AG09319 (cell line): ENCODE measurements at places on chromosomes 12 and 14.

DNA sequence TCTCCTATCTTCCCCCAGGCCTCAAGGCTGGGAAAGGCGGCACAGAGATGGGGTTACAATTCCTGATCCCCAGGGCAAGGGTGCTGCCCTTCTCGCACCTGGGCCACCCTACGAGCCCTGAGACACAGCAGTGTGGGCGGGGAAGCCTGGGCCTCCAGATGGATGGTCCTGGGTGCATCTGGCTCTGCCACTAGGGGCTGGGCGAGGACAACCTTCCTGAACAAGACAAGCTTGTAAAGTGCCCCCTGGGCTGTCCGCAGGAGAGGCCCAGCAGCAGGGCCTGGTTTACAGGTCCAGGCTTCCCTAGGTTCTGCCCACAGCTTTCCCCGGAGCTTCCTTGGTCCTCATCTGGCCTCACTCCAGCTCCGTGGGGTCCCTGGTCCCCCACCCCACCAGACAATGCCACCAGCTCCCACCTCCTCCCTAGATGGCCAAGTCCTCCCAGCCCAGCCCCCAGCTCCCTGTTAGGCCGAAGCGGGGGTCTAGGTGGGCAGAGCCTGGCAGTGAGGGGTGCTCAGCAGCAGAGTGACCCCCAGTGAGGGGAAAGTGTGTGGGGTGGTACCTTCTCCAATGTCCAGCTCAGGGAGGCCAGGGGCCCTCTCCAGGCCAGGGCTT is 8.9 kb downstream of the ARL6IP4 start:
- DNase-seq = no peak

- DNase-seq = no peak
Observed at GRCh38 chr14:57205938-57206337, 62.8 kb downstream of the EXOC5 start.

GRCh38 chr14:75379246-75379929 is 48.4 kb upstream of the JDP2 start:
- DNase-seq = no peak

DNA sequence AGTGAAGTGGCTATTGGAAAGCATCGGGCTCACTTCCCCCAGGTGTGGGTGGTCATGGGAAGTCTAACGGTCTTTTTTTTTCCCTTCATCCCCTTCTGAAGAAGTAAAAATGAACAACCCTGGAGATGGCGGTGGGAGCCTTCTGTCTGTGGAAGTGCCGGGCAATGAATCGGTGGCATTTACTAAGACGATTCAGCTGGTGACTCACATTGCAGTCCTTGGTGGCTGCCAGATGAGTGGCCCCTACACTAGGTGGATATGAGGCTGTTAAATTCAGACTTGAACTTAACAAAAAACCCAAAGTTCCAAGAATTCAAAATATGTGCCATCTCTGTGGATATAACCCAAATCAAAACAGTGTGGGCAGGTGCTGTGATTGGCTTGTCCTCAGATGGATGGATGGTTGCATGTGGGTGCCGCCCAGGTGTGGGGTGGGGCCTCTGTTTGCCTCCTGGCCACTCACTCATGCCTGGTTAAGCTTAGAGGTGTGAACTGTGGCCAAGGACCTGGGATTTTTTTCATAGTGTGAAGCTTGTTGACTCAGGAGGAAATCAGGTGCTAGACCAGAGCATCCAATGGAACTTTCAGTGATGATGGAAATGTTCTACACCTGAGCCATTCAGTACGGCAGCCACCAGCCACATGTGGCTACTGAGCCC is 176.7 kb upstream of the NOS1 start:
- no peak for DNase-seq

DNA sequence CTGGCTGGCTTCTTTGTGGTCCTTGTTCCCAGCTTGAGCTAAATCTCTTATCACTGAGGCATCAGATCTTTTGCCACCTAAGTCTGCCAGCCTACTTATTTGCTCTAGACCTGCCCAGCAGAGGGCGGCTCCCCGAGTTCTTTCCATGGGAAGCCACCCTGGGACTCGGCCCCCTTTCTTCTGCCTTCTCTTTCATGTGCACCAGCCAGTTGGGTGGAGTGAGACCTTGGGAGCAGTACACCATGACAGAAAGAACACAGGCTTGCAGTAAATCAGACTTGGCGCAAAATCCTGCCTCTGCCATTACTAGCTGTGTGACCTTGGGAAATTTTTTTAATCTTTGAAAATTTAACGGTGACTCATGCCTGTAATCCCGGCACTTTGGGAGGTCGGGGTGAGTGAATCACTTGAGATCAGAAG is 7.4 kb downstream of the SMAGP start:
- peak; percentile 63 for DNase-seq

GRCh38 chr12:16611146-16611545 is 5.2 kb upstream of the LMO3 start:
- DNase-seq = no peak

DNA sequence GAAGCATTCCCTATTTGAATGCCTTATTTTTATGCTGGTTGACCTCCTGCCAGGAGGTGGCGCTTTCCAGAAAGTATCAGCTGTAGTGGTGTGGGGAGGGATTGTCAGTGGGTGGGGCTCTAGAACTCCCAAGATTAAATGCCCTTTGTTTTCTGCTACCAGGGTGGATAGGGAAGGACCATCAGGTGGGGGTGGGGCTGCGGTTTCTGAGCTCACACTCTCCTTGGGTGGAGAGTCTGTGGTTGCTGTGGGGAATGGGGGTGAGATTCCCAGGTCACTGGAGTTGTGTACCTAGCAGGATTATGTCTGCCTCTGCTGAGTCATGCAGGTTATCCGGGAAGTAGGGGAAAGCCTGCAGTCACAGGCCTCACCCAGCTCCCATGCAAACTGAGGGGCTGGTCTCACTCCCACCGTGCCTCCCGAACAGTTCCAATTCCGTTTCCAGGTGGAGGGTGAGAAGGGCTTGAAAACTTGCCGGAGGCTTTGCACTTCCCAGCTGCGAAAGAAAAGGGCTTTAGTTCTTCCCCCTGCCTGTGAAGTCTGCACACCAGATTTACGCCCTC is 68.3 kb downstream of the ALG10B start:
- no peak for DNase-seq

DNA sequence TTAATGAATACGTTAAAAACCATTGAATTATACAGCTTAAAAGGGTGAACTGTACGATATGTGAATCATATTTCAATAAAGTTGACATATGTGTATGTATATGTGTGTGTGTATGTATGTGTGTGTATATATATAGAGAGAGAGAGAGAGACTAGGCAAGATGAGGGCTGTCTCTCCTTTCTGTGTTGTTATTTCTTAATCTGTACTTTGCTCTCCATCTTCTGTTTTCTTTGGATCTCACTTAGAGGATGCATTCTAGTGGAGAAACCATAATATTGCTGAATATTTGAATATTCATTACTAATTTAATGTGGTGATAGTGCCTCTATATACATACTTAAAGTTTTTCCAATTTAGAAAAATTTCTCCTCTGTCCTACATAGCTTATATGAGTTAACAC is 50.5 kb downstream of the PCNX1 start:
- no peak for DNase-seq

GRCh38 chr12:2641207-2641606 is 153.6 kb upstream of the FKBP4 start:
- DNase-seq = no peak

GRCh38 chr12:120473807-120474615 is 4.5 kb upstream of the SRSF9 start:
- DNase-seq = no peak

DNA sequence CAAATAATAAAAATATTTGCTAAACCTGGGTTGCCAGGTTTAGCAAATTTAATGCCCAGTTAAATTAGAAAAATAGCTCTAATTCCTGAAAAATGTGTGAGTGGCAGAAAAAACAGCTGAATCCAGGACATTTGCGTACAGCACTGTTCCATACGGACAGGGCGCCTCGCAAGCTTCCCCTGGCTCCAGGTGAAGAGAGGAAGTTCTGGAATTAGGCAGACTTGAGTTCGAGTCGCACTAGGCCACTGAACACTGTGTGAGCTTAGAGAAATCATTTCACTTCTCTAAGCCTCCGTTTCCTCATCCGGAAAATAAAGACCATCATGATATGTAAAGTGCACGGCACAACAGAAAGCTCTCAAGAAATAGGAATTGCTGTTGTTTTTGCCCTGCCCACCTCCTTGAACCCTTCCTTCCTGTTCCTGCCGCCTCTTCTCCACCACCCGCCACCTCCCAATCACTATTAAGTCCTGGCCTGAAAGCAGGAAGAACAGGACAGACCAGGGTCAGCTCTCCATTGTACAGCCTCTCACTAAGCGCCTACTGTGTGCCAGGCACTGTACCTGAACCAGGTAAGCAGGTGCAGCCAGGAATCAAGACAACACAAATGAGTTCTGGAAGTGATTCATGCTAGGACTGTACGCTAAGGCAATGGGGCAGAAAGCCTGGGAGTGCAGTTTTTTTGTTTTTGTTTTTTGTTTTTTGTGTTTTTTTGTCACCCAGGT is 763 bp upstream of the PHETA1 start:
- DNase-seq = no peak

- DNase-seq = no peak
Observed at GRCh38 chr12:49189731-49190716, 1.1 kb upstream of the TUBA1A start.

DNA sequence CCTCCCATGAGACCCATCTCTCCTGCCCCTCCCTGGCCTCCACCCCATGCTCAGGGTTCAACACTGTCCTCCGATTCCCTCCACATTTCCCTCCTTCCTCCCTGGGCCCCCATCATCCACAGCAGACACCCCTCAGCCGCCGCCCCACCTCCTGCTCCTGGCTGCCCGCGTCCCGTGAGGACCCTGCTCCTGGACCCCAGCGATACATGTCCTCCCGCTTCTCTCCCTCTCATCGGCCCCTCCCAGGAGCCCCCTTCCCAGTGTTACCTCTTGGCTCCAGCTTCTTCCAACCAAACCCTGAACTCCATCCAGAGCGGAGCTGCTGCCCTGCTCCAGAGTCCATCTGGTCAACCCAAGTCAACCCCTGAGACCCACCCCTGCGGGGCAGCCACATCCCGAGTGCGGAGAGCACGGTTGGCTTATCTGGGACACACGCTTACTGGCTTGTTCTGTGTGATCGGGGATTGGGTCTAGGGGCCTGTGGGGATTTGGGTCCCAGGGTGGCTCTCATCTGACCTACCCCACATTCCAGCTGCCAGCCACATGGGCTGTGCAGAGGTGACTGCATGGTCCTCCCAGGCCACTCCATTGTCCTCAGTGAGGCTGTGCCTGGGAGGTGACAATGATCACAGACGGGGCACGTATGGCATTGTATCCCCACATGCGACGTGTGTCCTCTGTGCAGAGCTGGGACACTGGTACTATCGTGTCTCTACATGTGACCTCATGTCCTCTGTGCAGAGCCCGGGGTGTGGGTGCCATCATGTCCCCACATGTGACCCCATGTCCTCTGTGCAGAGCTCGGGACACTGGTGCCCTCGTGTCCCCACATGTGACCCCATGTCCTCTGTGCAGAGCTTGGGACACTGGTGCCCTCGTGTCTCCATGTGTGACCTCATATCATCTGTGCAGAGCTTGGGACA is 333.6 kb downstream of the ADGRD1 start:
- DNase-seq = no peak

DNA sequence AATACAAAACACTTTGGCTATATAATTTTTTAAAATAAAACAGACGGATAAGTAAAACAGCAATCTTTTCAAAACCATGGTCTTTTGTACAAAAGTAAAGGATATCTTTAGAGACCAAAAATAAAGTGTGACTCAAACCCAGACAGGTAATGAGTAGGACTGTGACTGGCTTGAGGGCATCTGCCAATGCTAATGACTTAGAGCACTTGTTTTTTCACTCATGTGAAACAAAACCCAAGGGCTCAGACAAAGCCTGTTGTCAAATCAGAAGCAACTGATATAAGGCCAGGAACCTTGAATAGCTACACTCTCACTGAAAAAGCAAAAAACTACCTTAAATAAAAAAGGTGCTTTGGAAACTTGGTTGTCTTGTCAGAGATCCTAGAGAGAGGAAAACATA is 357.4 kb downstream of the TMEM117 start:
- DNase-seq = no peak

DNA sequence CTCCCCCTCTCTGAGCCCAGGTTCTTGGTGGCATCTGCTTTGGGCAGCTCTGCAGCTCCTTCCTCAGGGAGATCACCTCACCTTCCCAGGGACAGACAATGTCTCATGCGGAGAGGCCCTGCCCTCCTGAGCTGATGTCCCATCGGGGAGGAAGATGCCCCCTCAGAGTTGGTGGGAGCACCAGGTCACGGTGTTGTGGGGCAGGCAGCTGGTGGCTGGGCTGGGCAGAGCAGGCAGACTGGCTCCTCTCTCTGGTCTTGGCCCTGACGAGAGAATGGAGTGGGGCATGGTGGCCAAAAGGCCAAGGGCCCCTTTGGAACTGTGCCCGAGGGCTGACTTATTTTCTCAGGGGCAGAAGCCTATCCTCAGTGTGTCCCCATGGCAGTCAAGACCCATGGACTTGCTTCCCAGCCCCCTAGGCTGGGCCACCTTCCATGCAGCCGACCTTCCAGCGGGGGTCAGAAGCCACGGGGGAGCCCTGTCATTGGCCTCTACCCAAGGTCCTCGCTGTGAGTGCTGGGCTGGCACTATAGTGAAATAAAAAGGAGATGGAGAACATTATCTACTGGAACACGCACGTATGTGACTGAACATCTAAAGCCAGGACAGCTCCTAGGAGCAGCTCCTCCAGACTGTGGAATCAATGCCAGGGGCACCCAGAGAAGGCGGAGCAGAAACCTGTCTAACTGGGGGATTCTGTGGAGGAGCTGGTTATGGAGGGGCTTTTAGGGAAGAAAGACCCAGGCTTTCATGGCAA is 21.9 kb downstream of the PPP2R5C start:
- DNase-seq = no peak

DNA sequence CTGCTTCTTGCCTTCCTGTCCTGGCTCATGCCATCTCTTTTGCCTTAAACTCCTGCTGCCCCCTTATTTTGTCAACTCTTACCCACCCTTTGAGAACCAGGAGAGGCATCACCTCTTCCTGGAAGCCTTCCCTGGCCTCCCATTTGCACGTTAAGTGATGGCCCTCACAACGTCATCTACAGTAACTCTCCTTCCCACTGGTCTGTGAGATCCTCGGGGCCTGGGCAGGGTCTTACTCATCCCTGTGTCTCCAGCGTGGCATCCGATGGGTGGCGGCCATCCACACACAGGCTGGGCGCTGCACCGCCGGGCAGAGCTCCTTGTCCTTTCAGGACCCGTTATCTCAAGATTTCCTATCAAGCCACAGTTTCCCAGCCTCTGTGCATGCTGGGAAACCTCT is 16.8 kb upstream of the CACNA2D4 start:
- no peak for DNase-seq

DNA sequence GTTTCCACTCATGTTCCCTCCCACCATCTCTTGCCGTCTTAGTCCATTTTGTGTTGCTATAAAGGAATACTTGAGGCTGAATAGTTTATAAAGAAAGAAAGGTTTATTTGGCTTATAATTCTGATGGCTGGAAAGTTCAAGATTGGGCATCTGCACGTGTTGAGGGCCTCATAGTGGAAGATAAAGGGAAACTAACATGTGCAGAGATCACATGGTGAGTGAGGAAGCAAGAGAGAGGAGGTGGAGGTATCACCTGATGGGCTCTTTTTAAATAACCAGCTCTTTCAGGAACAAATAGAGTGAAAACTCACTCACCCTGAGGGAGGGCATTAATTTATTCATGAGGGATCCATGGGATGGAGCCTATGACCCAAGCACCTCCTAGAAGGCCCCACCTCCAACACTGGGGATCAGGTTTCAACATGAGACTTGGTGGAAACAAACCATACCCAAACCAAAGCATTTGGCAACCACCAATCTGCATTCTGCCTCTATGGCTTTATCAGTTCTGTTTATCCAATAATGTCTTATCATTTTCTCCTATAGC is 29.5 kb downstream of the MYO1H start:
- DNase-seq = no peak
